Temporal lobe (tissue), 4 donors: ENCODE measurements at places on chromosomes 3 and 15. TPM values are rescaled to one million over a fixed set of nuclear protein-coding genes. Genes with fewer than 3 reads are reported as not detected.

The RTP3 gene
- not detected for total RNA-seq

The SCG5 gene
- 101 TPM for total RNA-seq

The LEKR1 gene
- 0.98 TPM for total RNA-seq

The MEX3B gene
- 55.3 TPM for total RNA-seq

The UBA7 gene
- 3.0 TPM for total RNA-seq

The ACVR2B gene
- 32.9 TPM for total RNA-seq

The C3orf85 gene
- not detected for total RNA-seq

The MRAS gene
- total RNA-seq, result 63.9 TPM

The CACNA1D gene
- total RNA-seq, result 20.9 TPM

The GP9 gene
- 0.25 TPM for total RNA-seq

The ARHGEF26 gene
- total RNA-seq, result 7.9 TPM
